ENCODE measurements at places on chromosomes 7 and 10.

DNA sequence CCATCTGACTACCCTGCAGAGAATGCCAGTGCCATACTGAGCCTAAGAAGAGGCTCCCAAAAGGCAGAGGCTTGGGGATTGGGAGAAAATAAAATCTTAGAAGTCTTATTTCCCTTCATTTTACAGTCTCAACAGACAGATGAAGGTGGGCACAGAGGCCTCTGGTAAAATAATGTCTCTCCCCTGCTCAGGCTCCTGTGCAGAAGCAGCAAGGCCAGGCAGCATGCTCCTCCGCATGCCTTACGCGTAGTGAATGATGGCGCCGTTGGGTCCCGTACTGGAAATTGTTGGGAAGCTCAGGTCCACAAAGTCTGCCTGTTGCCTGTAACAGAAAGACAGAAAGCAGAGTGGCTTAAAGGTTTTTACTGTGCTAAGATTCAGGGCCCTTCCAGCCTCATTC is 45.8 kb downstream of the XPNPEP1 start:
- no peak for DNase-seq

DNA sequence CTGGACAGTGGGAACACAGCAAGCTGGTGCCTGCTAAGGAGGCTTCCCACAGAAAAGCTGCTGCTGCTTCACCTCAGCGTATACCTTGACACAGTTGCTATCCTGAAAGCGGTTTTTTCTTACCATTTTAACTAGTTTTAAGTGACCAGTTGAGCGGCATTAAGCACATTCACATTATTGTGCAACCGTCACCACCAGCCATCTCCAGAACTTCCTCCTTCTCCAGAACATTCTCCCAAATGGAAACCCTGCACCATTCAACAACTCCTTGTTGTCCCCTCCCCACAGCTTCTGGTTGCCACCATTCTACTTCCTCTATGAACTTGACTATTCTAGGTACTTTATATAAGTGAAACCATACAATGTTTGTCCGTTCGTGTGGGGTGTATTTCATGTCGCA is 169.9 kb downstream of the SNX10 start:
- no peak for DNase-seq

DNA sequence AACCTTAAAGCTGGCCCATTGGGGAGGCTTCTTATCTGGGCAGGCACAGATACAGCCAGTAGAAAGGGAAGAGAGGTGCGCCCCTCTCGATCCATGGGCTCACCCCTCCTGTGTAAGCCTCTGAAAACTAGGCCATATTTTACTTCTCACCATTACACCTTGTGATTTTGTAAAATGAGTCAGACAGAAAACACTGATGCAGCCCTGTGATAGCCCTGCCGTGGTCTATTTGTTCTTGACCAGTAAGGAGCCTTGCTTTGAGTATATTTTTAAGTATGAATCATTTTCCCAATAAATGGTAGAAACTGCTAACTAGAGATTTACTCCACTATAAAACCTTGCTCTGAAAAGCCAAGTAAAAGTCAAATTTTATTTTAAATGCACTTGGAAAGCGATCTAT is 329.8 kb upstream of the MBL2 start:
- no peak for DNase-seq

DNA sequence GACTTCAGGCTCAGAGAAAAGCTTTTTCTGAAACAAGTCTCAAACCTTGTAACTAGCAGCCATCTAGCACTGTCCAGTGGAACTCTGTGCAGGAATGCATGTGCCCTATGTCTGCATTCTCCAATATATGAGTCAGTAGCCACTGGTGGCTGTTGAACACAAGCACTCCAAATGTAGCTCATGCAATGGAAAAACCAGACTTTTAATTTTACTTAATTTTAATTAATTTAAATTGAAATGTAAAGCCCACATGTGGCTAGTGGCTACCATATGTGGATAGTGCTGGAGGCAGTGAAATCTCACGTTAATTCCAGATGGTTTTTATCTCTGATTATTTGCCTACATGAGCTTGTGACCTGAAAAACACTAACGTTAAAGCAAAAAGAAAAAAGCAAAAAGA is 225.1 kb downstream of the GATA3 start:
- no peak for DNase-seq

DNA sequence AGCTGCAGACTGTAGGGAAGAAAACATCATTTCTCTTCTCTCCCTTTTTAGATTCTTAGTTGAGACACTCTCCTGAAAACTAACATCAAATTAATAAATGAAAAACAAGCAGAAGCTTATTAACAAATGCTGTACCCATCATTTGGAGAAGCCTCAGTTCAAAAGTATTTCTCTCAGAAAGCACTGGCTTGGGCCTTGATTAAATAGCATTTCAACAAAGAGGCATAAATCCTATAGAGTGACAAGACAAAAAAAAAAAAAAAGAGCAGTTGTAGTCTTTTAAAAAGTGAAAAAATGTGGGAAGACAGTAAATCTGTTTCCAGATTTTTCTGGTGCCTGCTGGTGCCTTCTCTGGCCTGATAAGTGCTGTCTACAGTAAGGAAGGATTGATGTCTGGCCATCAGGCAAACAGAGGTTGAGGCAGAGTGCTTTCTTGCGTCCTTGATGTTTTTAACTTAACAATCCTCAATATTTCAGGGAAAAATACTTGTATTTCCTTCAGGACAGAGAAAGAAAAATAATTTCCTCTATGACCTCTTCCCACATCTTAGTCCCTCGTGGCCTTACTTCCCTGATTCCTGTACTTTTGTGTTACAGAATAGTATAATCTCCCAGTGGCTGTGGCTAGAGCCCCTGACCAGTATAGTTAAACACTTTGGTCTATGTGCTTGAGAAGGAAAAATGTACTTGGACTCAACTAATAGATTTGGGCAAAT is 300.5 kb downstream of the HGF start:
- DNase-seq = no peak

DNA sequence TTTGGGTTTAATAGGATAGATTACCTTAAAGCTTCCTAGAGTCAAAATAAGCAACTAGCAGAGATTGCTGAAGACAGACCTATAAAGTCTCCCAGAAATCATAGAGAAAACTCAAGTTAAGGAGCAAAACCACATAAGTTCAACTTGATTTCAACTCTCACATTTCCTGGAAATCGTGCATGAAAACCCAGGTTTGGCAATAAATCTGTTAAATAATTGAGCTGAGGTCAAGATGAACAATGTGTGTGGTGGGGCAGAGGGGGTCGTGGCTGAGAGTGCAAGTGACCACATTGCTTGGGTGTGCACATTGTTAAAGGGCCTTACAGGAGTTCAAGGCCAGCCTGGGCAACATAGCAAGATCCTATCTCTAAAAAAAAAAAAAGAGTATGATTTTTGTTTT is 636.5 kb downstream of the GALNT17 start:
- DNase-seq = no peak

Measured in activated CD8-positive, alpha-beta memory T cell treated with anti-CD3 and anti-CD28 coated beads, Interleukin-2, amount 50 U/mL, for 4 hours (primary cell).